ENCODE measurements at places on chromosomes 16 and 17.

DNA sequence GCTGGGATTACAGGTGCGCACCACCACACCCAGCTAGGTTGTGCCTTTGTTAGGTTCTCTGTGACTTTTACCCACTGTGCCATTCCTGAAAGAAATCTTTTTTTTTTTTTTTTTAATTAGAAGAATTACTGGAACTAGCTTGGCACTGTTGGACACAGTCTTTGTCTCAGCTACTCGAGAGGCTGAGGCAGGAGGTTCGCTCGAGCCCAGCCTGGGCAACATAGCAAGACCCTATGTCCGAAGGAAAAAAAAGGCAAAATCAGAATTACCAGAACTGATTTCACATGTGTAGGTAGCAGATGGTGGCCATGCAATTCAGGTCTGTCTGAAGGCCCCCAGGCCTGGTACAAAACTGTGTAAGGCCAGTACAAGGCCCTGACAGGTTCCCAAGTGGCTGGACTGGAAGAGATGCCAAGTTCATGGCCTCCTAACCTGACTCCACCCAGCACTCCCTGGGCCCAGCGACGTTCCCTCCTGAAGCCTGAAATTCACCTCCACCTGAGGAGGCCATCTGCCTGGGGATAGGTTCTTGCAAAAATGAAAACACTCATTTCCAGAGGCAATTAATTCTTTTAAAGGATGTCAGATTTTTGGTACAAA is 23.0 kb downstream of the CARHSP1 start:
- no peak for DNase-seq

GRCh38 chr17:45131616-45132319 is 547 bp downstream of the PLCD3 start:
- no peak for DNase-seq

- no peak for DNase-seq
Observed at GRCh38 chr17:65417406-65418221, 143.8 kb downstream of the AXIN2 start.

GRCh38 chr16:81608523-81609209 is 164.1 kb downstream of the CMIP start:
- DNase-seq = no peak

DNA sequence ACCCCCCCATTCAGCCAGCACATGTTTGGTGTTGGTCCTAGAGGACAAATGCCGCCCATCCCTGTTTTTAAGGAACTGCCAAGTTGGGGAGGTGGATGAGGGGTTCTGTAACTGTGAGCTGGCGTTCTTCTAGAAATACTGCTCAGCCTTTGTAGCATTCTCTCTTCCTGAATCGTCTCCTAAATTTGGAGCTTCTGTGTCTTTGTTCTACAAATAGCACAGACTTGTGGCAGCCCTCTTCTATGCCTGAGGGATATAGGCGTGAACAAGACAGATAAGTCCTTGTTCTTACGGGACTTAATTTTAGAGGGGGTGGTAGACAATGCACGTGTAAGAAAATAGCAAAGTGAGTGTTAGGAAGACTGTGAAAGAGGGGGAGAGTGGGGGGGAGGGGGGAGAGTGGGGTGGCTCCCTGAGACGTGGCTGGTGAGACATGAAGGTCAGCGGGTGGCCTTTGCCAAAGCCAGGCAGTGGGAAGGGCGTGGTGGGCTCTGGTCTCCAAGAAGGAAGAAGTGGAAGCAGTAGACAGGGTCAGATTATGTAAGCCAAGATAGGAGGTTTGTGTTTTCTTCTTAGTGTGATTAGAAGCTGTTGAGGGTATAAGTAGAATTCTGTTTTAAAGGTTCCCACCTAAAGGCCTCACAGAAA is 9.9 kb downstream of the MFSD11 start:
- DNase-seq = no peak

DNA sequence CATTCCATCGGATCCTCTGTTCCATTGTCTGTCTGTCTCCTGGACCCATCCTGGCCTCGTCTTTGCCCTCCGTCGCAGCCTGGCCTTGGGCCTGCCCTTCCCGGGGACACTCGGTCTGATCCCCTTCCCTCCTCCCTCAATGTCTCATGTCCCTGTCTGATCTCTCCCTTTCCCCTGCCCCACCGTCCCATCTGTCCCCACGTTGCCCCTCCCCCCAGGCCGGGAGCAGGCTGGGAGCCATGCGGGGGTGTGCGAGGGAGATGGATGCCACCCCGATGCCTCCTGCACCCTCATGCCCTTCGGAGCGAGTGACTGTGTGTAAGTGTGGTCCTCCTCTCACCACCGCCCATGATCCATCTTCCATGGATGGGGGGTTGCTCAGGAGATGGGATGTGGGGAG is 5.3 kb upstream of the ATP2A1 start:
- no peak for DNase-seq

DNA sequence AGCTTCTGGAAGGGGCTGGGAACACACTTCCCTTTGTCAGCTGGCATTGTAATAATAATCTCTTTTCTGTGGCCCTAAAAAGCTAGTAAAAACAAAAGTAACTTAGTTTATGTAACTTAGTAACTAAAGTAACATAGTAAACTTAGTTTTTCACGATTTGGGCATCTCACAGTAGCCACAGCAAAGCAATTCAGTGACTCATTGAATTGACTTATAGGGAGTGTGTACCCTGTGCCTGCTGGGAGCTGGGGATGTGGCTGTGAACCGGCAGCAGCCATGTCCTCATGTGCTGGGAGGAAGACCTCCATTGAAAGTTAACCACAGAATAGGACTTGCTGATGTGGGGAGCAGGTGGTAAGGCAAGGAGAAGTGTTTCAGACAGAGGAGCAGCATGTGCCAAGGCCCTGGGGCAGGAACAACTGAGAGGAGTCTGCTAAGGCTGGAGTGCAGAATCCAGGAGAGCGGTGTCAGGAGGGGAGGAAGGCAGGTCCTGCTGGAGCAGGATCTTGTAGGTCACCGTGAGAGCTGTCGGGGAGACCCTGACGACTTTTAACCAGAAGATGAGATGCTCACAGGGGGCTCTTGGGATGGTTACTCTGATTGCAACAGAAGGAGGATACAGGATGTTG is 112.8 kb downstream of the PLCG2 start:
- DNase-seq = no peak

GRCh38 chr17:6775871-6776405 is at the start of gene FBXO39:
FBXO39 (plus strand) TSS chr17:6776215; CDS start chr17:6779869, 3,654 bp downstream.
- no peak for DNase-seq

DNA sequence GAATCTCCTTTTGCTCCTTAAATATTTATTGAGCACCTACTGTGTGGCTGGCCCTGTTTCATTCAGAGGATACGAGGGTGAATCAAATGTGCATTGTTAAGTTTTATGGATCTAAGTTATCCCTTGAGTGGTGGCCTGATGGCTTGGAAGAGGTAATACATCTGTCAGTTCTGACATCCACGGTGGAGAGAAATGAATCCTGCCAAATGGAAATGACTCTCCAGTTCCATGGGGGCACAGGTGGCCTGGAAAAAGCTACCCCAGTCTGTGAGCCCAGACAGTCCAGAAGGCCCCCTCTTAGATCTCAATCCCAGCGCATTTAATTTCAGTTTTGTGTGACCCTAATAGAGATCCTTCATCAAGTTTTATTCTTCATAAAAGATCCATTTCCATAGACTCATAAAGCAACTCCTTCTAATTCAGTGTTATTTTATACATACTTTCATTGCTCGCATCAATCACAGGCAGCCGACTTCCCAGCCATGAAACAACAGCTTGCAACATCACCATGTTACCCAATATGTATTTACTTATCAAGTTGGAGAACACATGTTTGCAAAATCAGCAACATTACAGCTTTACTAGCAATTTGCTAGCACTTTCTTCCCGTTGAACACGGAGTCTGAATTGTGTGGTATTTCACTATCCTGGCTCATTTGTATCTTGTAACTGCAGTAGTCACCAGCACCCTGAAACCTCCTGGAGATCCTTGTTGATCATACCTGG is 334.8 kb upstream of the HSBP1 start:
- DNase-seq = no peak

DNA sequence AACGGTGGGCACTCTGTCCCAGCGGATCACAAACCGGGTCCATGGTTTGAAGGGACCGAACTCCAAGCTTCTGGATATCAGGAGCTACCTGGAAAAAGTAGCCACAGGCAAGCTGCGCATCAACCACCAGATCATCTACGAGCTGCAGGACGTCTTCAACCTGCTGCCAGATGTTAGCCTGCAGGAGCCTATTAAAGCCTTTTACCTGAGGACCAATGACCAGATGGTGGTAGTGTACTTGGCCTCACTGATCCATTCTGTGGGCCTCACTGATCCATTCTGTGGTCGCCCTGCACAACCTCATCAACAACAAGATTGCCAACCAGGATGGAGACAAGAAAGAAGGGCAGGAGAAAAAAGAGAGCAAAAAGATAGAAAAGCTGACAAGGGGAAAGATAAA is 6.3 kb upstream of the CEP112 start:
- no peak for DNase-seq

- no peak for DNase-seq
Observed at GRCh38 chr17:1495265-1495989, 2.9 kb upstream of the MYO1C start.

- no peak for DNase-seq
Observed at GRCh38 chr17:30229012-30229411, 6.5 kb downstream of the SLC6A4 start.

DNA sequence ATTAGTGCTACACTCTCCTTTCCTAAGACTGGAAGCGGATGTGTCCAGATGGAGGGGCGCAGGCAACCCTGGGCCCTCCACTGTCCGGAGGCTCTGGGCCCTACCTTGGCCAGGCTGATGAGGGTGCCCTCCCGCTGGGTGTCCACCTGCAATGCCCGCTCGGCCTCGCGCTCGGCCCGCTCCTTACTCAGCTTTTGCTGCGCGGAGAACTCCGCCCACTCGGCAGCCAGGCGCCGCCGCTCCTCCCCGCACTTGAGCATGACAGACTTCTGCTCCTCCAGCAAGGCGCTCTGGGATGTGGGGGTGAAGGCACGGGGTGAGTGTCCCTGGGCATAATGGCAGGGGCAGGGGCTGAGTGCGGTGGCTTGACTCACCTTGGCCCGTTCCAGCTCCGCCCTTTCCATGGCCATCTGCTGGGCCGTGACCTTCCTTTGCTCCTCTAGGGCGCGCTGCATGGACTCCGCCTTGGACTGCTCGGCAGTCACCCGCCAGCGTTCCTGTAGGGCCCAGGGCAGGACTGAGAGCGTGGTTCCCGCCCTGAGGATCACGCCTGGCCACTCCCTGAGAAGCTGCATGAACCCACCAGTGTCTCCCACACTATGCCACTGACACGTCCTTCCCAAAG is 10.1 kb upstream of the MRPL38 start:
- DNase-seq = no peak

GRCh38 chr16:23835390-23836077 is at the start of gene PRKCB:
PRKCB (plus strand) TSS chr16:23835983.
- DNase-seq = peak; percentile 90

DNA sequence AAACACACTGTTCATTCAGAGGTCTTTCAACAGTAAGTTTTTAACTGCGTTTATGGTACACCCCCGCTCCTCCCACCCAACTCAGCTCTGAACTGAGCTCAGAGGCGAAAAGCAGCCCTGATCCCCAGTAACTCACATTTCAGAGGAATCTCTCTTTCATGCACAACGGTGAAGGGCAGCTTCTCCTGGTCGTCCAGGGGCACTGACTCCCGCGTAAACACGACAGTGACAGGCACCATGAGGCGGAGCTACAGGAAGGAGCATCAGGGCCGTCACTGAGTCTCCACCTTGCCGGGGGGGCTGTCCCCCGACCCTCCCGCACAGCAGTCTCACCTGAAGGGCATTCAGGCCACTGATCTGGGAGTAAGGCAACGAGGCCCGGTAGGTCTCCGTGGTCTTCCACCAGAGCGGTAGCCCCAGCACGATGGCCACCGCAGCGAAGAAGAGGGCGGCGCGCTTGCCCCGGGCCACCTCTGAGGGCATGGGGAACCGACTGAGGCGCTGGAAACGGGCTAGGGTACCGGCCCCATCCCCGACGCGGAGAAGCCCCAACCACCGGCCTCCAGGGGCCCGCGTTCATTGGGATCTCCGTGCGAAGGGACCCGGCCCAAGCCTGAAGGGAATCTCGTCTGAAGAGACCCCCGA is 486 bp downstream of the PIGS start:
- peak; percentile 35 for DNase-seq

DNA sequence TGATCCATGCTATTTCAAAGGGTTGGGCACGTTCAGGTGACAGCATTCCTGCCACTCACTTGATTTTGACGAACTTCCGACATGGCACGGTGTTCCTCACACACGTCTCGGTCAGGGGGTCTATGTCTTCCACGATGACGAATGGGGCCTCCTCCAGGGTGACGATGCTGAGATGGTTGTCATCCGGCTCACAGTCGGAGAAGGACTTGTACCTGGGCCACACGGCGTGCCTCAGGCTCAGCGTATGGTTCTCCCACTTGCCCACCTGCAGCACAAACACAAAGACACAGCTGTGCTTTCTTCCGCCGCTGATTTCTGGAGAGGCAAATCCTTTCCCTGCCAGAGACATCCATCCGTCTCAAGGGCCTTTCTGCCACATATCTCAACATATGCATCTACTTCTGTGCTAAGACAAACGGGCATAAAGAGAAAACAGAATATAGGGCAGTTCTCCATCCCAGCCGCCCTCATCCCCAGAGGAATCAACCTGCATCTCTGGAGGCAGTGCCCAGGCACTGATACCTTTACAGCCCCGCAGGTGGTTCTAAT is 332.5 kb downstream of the GRIN2A start:
- DNase-seq = no peak

DNA sequence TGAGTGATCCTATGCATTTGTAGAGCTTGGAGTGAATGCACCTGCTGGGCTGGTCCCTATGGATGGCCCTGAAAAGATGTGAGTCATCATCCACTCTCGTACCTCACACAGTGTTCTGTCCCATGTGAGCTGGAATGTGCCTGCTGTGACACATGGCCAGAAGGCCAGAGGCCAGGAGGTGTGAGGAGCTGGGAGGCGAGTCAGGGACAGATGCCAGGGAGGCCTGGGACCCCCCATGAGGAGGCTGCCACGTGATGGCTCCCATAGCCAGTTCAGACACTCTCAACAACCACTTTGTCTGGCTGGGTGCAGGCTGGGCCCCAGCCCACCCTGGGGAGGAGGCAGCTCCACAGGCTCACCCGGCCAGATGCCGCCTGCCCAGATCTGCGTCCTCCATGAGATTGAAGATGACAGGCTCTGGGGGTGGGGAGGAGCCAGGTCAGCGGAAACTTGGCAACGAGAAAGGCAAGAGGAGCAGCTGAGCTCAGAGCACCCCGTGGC is 168.8 kb downstream of the C16orf78 start:
- DNase-seq = no peak

- no peak for DNase-seq
Observed at GRCh38 chr16:75364286-75364791, 69.0 kb downstream of the CFDP1 start.

- no peak for DNase-seq
Observed at GRCh38 chr16:89983536-89983935, 35.0 kb downstream of the DEF8 start.

GRCh38 chr17:67532326-67532871 is 155.3 kb downstream of the PITPNC1 start:
- no peak for DNase-seq

All from CD4-positive, alpha-beta T cell treated with Interleukin-4 for 1 hour (primary cell).